ENCODE measurements at places on chromosomes 7 and 10.

- no peak for DNase-seq
These were observed 142.7 kb downstream of the TRIL start for GRCh38 chr7:28815369-28815927.

DNA sequence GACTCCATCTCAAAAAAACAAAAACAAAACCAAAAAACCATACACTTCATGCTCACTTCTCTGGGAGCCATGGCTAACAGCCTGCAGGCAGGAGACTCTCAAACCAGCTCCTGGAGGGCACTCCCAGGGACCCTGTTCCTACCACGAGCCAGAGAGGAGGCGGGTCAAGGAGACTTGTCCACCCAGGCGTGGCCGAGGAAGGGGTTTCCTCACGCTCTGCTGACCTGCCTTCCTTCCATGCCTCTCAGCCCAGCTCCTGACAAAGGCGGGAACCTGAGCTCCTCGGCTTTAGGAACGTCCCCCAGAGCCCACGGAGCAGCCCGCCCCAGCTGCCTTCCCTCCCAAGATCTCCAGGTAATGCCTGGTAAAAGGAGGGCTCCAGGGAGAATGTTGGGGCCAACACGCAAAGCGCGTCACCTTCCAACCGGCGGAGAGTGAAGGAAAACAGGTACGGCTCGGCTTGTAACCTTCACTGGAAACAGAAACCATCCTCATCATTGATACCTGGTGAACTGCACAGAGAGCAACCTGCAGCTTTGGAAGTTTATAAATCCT lies 9.5 kb downstream of the GPR146 start:
- no peak for DNase-seq

GRCh38 chr10:43765516-43765915 lies 116.8 kb upstream of the ZNF32 start:
- no peak for DNase-seq

GRCh38 chr7:24894429-24895221 lies 85.4 kb downstream of the OSBPL3 start:
- no peak for DNase-seq

- DNase-seq, result no peak
These were observed 38.6 kb downstream of the NRP1 start for GRCh38 chr10:33295851-33296250.

DNA sequence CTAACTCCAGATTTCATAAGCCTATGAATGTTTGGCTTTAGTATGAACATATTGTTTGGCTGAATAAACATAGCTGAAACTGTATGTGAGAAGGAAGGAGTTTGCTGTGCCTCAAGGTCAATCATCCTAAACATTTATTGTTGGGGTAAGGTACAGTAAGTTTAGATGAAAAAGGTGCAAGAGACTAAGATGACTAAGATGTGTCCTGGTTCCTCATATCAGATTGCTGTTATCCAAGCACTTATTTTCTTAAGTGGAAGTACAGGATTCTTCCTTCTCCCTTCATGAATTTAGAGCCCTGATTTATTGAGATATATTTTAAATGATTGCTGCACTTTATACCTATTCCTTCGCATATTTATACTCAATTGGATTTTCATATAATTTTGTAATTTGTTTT lies 12.2 kb downstream of the MDFIC start:
- no peak for DNase-seq

DNA sequence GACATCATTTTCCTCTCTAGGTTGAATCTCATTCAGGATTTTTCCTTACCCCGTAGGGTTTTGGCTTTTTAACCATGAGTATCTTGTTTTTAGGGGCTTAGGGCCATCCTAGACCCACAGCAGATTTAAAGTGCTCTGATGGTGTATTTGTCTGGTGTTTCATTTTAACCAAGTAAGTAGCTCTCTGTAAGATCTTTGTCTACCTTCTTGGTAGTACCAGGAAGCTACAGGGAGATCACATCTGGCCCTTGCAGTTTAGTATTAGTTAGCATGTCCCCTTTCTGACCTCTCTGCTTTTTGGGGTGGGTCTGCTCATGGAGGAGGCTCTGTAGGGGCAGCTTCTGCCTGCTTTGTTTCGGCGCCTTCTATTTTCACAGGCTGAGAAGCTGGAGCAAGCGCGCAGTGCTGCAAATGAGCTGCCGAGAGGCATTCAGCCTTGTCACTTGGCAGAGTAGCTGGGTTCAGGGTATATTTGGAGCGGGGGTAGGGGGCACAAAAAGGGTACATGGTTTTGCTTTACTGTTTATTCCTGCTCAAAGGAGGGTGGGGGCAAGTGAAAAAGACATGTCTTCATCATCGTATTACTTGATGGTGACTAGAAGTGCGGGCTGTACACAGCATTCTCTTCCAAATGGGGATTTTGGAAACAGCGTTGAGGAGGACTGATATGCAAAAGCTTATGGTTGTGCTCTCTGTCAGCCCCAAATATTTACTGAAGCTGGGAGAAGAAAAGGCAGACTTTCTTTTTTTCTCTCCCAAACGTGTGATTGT lies 146.3 kb downstream of the CELF2 start:
- no peak for DNase-seq

DNA sequence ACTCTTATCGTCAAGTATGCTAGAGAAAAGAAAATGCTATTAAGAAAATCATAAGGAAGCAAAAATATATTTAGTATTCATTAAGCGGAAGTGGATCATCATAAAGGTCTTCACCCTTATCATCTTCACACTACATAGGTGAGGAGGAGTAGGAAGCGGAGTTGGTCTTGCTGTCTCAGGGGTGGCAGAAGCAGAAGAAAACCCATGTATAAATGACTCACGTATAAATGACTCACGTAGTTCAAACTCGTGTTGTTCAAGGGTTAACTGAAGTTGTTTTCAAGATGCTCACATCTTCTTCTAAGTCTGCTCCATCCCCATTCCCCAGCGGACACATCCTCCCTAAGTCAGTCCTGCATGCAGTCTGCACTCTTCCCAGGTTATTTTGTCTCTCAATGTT lies 72.4 kb downstream of the SFMBT2 start:
- DNase-seq, result no peak

Data from CD4-positive, alpha-beta T cell treated with Interleukin-4 for 4 hours (primary cell).